Stomach (tissue), 19 donors: ENCODE measurements at places on chromosomes 1 and 21.
A peak's percentile ranks its signal among the peaks of the same experiment; 100 is the strongest.

- DNase-seq = no peak
- no peaks in the 10 kb centered on the region for H3K36me3 ChIP-seq
- H3K4me3 ChIP-seq = no peak overlapping the region
These were observed 173.7 kb upstream of the COA6 start for GRCh38 chr1:234199476-234200127.

DNA sequence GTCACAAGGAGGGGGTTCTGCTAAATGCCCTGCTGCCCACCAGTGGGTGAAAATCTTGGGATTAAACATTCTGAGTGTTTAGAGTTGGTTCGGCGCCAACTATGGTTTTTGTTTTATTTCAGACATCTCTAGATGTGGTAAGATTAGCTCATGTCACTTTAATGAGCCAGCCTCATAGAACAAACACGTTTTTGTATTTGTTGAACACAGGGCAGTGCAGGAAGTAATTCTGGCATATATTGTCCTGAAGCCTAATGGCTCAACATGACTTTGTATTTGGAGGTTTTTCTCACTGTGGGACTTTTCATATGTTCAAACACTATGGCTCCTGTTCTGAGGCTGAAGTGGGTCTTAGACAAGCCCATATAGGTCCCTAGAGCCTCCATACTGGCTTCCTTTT lies 107.8 kb downstream of the NGF start:
- no peaks in the 10 kb centered on the region for H3K27me3 ChIP-seq
- DNase-seq = no peak
- peak overlapping the region; percentile 23 for H3K4me3 ChIP-seq

DNA sequence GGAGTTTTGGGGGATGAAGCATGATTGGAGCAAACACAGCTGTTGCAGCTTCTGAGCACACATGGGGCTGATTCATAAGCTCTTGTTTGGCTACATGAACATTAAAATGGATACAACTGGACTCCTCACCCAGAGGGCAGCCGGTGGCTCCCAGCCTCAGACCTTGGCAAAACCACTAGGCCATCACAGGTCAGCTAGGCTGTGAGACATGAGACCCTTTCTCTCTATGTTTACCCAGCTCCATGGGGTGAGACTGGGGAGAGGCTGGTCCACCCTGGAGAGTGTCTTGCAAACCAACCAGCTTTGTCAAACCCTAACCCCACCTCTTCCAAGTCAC lies 388.7 kb downstream of the PTPRU start:
- H3K4me3 ChIP-seq = no peak overlapping the region
- no peaks in the 10 kb centered on the region for H3K36me3 ChIP-seq

DNA sequence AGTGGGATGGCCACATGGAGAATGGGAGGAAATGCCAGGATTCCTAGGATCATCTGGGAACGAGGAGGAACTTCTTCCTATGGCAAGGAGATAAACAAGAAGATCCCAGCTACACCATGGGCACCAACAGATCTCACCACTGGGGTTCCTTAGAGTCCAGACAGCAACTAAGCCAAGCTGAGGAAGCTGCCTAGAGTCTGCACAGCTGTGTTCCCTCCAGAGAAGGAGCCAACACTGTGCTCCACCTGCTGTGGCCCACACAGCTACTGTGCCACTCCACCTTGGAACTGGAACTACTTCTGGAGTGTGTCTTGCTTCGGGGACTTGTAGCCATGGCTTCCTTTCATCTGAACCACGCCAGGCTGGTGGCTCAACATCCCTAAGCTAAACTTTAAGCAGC lies 6.0 kb downstream of the IFNAR1 start:
- peaks cover 5% of the 10 kb centered on the region for H3K36me3 ChIP-seq
- H3K27ac ChIP-seq = no peak overlapping the region
- no peak overlapping the region for H3K4me3 ChIP-seq
- H3K27me3 ChIP-seq = no peaks in the 10 kb centered on the region
- no peak for DNase-seq
- H3K4me1 ChIP-seq = peaks cover 26% of the 10 kb centered on the region
